ENCODE measurements at places on chromosomes 12 and 14.
A peak's percentile ranks its signal among the peaks of the same experiment; 100 is the strongest.

DNA sequence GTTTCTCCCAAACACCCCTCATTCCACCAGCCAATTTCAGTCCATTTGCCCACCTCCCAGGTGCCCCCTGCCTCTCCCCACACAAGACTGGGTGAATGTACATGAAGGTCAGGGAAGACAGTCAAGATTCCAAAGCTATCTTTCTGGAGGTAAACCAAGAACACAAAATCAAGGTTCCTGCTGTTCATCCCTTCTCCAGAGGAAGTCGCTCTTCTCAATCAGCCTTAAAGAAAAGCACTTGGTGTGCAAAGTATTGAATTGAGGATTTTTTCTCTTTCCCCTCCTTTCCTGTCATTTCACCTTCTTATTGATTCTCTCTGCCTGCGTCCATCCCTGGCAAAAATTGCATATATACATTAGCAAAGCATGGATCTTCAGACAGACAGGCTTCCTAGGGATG is 4.5 kb downstream of the GRIN2B start:
- H3K4me3 ChIP-seq: no peak overlapping the region
- H3K27me3 ChIP-seq: peaks cover 23% of the 10 kb centered on the region
- DNase-seq: no peak
- no peak overlapping the region for H3K27ac ChIP-seq
- H3K4me1 ChIP-seq: peaks cover 6% of the 10 kb centered on the region

GRCh38 chr12:105090361-105090760 is 6.1 kb upstream of the ALDH1L2 start:
- H3K4me1 ChIP-seq: no peaks in the 10 kb centered on the region
- peaks cover 21% of the 10 kb centered on the region for H3K27me3 ChIP-seq
- no peaks in the 10 kb centered on the region for H3K36me3 ChIP-seq

DNA sequence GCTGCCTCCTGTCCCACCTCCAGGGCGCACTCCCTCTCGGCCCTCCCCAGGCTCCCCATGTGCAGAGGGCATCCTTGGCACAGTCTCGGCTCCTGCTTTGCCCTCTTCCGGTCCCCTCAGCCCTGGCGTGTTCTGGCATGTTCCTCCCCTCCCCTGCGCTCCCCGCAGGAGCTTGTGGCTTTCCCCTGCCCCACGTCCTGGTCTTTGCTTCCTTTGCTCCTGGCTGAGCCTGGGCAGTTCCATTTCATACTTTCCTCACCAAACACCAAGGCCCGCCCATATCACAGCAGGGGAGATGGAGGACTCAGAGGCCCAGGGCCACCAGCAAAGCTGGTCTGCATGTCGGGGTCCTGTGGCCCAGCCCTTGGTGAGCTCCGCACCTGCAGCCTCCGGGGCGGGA is 56.0 kb downstream of the FBRSL1 start:
- no peak for DNase-seq
- no peaks in the 10 kb centered on the region for H3K36me3 ChIP-seq
- H3K4me3 ChIP-seq: no peak overlapping the region
- no peaks in the 10 kb centered on the region for H3K27me3 ChIP-seq
- H3K27ac ChIP-seq: no peak overlapping the region

DNA sequence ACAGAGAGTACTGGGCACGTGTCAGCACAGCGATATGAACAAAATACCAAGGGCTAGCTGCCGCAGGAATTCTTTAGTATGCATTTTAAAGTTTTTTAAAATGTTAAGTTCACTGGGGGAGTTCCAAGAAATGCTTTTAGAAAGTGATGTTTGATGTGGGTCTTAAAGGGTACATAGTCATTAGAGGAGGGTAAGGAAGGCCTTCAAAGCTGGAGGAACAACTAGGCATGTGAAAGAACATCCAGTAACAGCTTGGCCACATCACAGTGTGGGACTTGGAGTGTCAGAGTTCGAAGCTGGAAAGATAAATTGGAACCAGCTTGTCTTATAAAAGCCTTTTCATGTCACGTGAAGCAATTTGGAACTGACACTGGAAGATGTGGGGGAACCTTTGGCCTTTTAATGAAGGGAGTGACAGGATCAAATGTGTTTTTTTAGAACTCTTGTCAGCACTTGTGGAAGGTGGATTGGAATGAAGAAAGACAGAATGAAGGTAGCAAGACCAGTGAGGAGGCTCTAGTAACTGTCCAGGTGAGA is 57.7 kb downstream of the WDR20 start:
- no peaks in the 10 kb centered on the region for H3K4me1 ChIP-seq
- H3K27me3 ChIP-seq: no peaks in the 10 kb centered on the region
- no peak overlapping the region for H3K4me3 ChIP-seq
- no peak for DNase-seq
- H3K36me3 ChIP-seq: peaks cover 21% of the 10 kb centered on the region
- no peak overlapping the region for H3K27ac ChIP-seq

GRCh38 chr12:62268956-62269355 is 8.8 kb downstream of the USP15 start:
- H3K27ac ChIP-seq: no peak overlapping the region
- peak; percentile 65 for DNase-seq
- H3K36me3 ChIP-seq: no peaks in the 10 kb centered on the region

- no peaks in the 10 kb centered on the region for H3K36me3 ChIP-seq
- peaks cover 2% of the 10 kb centered on the region for H3K27me3 ChIP-seq
- no peak for DNase-seq
- H3K4me3 ChIP-seq: no peak overlapping the region
- H3K4me1 ChIP-seq: no peaks in the 10 kb centered on the region
Measured at GRCh38 chr14:90503582-90503981, 106.8 kb downstream of the CALM1 start.

GRCh38 chr12:42735861-42736361 is 146.4 kb upstream of the PRICKLE1 start:
- no peak overlapping the region for H3K27ac ChIP-seq
- H3K36me3 ChIP-seq: no peaks in the 10 kb centered on the region
- H3K4me1 ChIP-seq: peaks cover 5% of the 10 kb centered on the region
